ENCODE measurements at places on chromosomes 3 and 15. TPM values are rescaled to one million over a fixed set of nuclear protein-coding genes. Genes with fewer than 3 reads are reported as not detected.

OR5AC2 gene
- not detected for total RNA-seq

TRPM1 gene
- total RNA-seq = not detected

ZBED2 gene
- not detected for total RNA-seq

MUC20 gene
- total RNA-seq = 9.9 TPM

ZNF501 gene
- total RNA-seq = 7.4 TPM

SV2B gene
- total RNA-seq = not detected

CALML4 gene
- total RNA-seq = 3.8 TPM

NSMCE3 gene
- 18.9 TPM for total RNA-seq
